ENCODE measurements at places on chromosomes 16 and 17. TPM values are rescaled to one million over a fixed set of nuclear protein-coding genes. Genes with fewer than 3 reads are reported as not detected.

DNA sequence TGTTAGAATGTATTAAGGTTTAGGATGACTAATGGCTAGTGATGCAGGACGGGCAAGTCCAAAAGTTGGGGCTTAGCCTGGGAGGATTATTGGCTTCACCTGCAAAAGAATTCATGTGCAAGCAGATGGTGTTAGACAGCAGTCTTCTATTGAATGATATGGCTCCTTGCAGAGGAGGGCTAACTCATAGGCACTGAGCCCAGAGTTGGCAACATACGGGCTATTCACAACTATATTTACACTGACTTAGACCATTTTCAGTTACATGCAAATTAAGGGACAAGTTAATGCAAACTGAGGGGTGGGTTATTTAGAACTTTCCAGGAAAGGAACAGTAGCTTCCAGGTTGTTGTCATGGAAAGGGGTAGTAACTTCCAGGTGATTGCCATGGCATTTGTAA, 1017.1 kb upstream of the EEF2KMT start:
- no peak for DNase-seq

- peak; percentile 78 for DNase-seq
These were observed 24.2 kb downstream of the B9D1 start for GRCh38 chr17:19338031-19338990.

CLEC18B gene
- under 0.01 TPM for total RNA-seq

DNA sequence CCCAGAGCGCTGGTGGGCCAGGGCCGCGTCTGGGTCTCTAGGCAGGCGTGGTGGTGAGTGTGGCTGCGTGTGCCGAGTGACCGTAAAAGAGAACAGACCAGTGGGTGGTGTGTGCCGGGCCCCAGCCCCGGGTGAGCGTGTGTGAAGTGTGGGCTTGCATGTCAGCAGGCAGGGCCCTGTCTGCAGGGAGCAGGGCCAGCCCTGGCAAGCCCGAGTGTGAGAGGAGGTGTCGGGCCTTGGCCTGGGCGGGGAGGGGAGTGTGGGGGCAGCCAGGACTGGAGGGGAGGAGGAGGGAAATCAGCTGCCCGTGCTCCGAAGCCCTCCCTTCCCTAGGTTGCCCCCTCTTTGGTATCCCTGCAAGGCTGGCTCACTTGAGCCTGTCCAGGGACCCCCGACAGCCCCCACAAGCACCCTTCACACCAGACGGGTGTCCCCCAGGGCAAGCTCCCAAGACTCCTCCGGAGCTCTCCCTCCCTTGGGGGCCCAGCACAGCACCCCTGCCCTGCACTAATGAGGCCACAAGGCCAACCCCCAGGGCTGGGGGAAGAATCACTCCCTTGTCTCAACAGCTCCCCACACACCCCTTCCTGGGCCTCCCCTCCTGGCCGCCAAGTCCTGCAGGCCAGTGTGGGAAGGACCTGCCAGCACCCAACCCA, 1.9 kb downstream of the USH1G start:
- DNase-seq: no peak

KRT16 gene
- total RNA-seq: not detected

DNA sequence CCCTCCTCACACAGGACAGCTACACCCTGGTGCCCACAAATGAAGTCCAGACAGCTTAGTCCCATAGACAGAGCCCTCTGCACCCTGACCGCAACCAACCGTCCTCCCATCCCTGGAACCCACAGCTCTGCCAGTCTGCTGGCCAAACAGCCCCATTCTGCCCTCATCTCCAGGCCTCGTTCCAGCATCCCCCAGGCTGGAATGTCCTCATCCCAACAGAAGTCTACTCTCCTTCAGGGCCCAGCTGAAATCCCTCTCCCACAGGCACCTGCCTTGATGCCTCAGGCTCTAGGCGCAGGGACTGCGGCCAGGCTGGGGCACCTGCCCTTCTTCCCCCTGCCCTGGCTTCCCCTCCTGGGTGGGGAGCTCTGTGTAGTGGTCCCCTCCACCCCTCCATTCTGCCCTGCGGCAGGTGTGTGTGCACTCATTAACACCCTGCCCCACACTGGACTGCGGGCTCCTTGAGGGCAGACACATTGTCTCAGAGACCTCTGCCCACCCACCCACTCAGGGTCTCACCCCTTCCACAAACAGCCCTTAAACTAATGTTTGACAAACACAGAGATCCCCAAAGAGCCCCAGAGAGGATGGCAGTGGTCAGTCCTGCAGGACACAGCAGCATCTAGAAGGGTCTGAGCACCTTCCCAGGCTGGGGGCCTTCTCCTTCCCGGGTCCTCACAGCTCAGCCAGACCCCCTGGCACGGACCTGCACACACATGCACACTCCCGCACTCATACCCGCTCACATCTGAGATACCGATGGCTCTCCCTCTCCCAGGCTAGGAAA, 820 bp downstream of the GRIN2C start:
- DNase-seq: no peak

DNA sequence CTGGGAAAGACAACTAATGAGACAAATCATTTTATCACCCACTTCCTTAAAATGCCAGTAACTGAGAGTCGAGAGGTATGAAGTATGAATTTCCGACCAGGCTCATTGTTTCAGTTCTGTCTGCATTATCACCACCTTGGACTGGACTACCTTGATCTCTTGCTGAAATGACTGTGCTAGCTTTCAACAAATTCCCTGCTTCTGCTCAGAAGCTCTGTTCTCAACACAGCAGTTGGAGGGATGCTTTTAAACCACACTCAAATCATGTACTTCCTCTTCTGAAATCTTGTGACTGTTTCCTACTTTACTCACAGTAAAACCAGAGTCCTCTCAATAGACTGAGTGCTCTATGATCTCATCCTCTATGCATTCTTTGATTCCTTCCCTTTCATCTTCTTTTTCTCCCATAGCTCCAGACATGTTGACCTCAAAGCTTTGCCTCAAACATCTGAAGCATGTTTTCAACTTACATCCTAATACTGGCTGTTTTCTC, 195.8 kb downstream of the KCNJ2 start:
- DNase-seq: no peak

CD300LD gene
- total RNA-seq: not detected

USP22 gene
- total RNA-seq: 195 TPM

RNF112 gene
- total RNA-seq: 0.20 TPM

DNA sequence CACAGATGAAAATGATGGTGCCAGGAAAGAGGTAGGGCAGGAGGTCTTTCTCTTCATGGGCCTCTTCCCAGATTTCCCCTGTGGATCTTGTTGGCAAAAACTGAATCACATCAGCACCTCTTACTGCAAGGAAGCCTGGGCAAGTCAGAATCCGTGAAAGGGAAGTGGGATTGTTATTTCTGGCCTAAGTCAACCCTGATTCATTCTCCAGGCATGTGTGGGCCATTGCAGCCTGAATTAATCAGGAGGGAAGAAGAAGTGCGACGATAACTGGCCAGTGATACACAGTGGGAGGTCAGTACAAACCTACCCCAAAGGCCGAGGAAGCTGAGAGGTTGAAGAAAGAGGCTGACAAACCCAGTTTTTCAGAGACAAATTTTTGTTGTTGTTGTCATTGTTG, 17.9 kb upstream of the NSMCE1 start:
- peak; percentile 97 for DNase-seq

DNA sequence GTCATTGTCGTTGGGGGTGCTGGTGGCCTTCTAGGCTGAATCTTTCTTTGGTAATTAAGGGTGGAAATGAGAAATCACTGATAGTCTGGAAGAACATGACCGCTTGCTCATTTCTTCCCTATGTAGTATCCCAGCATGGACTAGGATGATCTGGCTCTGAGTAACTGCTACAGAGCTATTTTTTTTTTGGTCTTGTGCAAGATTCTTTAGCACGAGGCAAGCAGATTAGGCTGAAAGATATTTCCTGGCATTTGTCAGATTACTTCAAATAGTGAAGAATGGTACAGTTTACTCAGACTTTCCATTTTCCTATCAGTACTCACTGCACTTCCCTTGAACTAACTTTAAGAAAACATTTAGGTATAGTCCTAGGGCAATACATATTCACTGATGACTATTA, 89.0 kb downstream of the SYCE1L start:
- DNase-seq: peak; percentile 89

PRR35 gene
- not detected for total RNA-seq

KREMEN2 gene
- total RNA-seq: not detected

GRCh38 chr16:55559233-55559632, 7.3 kb upstream of the CAPNS2 start:
- peak; percentile 72 for DNase-seq

DNA sequence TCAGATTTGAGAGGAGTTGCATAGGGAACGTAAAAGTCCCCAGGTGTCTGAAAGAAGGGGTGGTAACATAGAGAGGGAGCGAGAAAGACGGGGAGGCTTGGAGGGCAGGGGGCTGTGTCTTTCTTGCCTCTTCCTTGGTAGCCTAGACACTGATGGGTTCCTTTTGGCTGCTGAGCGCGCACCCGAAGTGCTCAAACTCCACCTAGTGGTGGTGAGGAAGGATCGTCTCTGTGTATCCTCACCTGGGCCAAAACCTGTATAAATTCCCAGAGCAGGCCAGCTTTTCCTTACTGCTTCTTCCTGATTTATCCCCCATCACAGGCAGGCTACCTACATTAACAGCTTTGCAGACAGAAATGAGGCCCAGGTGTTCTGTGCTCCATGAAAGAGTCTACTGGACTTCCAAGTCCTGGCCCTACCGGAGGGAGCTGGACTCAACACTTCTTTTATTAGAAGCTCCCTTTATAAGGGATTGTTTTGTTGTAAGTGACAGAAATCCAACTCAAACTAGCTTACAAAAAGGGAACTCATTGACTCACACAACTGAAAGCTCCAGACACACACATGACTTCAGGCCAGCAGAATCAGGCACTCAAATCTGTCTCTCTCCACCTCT, 5.5 kb upstream of the SLC25A35 start:
- peak; percentile 73 for DNase-seq

XAF1 gene
- 2.6 TPM for total RNA-seq

GRCh38 chr16:49776085-49776595, 79.8 kb downstream of the ZNF423 start:
- peak; percentile 9 for DNase-seq

DNA sequence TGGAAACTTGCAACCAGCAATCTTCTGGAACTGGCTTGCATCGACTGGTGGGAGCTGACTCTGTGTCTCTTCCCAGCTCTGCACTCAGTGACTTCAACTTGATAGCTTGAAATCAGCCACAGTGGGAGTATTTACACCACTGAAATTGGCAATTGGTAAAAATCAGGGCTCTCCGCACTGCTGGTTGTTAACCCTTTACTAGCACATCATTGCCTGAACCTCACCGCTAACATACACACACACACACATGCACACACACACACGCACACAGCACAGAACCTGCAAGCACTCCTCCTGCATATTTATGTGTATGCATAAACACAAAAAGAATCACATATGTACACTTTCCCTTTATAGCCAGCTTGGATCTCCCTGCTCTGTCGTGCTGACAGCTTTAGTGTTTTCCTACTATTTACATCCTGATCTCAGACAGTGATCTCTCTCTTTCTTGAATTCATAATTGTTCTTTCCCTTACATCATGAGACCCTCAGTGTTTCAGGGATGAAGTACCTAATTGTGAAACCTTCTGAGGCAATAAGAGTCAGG, 7.9 kb upstream of the TMIGD1 start:
- DNase-seq: no peak

ATP5PD gene
- total RNA-seq: 219 TPM

GRCh38 chr17:182050-182751, 751 bp upstream of the DOC2B start:
- peak; percentile 28 for DNase-seq

DNA sequence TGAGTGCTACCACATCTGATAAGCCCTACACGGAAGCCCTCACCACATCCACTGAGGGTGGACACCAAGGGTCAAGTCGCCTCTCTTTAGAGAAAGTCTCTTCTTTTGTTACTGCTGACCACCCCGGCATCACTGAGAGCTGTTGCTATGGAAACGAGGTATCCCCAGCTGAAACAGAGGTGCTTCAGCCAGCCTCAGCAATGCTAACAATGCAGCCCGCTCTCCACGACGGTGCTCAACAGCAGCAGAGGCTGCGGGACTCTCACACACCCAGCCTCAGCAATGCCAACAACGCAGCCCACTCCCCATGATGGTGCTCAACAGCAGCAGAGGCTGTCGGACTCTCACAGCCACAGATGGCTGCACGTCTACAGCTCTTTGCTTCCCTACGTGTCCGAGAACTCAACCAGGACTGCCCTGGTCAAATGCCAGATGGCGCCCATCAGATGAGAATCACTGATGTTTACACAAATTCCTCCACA, 41.4 kb downstream of the VPS53 start:
- no peak for DNase-seq

DNA sequence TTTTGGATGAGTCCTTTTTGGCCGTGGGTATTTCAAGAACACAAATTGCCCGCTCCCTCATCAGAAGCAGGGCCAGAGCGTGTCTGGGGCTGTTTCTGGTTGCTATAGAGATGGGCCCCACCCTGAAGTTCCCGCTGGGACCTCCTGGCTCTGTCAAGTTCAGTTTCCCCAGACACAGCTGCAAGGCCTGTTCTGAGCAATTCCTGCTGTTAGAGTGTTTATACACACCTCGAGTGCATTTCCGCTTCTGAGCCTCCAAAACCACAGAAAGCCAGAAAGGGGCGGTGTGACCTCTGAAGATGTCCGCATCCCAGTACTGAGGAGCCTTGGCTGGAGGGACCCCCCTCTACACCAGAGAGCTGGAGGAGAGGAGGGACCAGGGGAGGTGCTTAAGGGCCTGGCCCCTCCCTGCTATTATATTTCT, 9.3 kb upstream of the WBP2 start:
- DNase-seq: no peak

DNA sequence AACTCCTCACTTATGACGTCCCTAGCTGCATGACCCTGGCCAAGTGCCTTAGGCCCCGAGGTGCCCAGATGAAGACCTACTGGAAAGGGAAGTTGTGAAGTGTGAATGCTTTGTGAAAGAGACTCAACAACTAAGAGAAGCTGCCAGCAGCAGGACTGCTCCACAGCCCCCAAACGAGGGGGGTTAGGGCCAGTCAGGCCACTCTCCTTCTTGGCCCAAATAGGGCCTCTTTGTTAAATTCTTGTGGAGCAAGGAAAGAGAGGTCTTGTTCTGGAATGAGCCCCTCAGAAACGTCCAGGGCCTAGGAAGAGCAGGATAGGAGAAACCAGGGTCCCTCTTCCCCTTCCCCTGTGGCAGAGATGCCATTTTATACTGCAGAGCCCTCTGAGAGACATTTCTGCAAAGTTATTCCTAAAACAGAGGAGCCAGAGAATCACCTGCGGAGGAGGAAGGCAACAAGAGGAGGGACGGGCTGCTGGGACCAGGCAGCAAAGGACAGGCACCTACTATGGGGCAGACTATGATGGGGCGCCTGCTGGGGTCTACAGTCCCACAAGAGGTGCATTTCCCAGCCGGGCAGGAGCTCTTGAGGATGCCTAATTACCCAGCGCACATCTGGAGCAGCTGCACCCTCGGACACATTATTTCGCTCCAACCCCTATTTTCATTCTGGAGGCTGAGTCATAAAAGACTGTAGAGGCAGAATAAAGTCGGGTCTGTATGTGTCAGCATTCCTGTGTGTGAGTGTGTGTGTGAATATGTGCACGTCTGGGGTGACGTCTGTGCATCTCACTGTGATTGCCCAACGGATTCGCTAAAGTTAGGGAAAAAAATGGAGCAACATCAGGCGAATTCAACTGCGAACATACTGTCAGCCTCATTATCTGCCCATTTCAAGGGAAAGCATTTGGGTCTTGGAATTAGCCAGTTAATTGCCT, 11.4 kb upstream of the HOXB9 start:
- no peak for DNase-seq
